Calu3 (cell line): ENCODE measurements at places on chromosomes 7 and 10. TPM values are rescaled to one million over a fixed set of nuclear protein-coding genes. Genes with fewer than 3 reads are reported as not detected.

The SFTPA1 gene
- not detected in 2 replicates for total RNA-seq

The COL26A1 gene
- total RNA-seq, result not detected in 2 replicates

The TRIM50 gene
- total RNA-seq, result not detected in 2 replicates

GRCh38 chr10:103578782-103579382 lies 85.4 kb downstream of the NEURL1 start:
- H3K27ac ChIP-seq, result no peak overlapping the region
- peaks cover 24% of the 10 kb centered on the region for H3K27me3 ChIP-seq
- DNase-seq, result peak; percentile 51
- H3K4me1 ChIP-seq, result peaks cover 19% of the 10 kb centered on the region
- no peak overlapping the region for H3K4me3 ChIP-seq
- no peaks in the 10 kb centered on the region for H3K36me3 ChIP-seq

DNA sequence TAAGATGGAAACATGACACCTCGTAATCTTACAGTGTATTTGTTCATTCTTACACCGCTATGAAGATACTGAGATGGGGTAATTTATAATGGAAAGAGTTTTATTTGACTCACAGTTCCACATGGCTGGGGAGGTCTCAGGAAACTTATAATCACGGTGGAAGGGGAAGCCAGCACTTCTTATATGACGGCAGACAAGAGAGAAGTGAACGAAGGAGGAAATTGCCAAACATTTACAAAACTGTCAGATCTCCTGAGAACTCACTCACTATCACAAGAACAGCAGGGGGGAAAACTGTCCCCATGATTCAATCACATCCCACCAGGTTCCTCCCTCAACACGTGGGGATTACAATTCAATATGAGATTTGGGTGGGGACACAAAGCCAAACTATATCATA lies 282.3 kb downstream of the HGF start:
- DNase-seq, result no peak
- no peak overlapping the region for H3K4me3 ChIP-seq
- no peaks in the 10 kb centered on the region for H3K4me1 ChIP-seq
- H3K27me3 ChIP-seq, result no peaks in the 10 kb centered on the region

- DNase-seq, result peak; percentile 42
- H3K27ac ChIP-seq, result no peak overlapping the region
- peak overlapping the region; percentile 65 for H3K4me3 ChIP-seq
- peaks cover 94% of the 10 kb centered on the region for H3K27me3 ChIP-seq
- H3K4me1 ChIP-seq, result peaks cover 9% of the 10 kb centered on the region
- H3K36me3 ChIP-seq, result no peaks in the 10 kb centered on the region
These were observed 523 bp upstream of the CDH23 start for GRCh38 chr10:71396084-71396710.
